ENCODE measurements at places on chromosomes 2 and 18.

DNA sequence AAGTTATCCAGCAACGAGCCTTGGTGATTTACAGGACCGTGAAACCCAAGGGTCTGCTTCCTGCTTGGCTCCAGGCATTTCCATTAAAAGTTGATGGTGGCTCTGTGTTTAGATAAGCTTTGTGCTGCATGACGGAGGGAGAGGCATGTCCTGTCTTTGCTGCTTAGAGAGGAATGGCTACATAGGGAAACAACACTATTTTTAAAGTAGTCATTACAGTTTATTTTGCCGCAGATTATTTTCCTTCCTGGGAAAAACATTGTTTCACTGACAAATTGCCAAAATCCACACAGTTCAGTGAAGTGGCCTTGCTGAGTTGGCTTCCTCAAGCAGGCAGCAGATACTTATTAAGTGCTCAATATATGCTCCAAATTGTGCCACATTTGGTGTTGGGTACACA lies 98.5 kb downstream of the THSD7B start:
- DNase-seq: no peak

DNA sequence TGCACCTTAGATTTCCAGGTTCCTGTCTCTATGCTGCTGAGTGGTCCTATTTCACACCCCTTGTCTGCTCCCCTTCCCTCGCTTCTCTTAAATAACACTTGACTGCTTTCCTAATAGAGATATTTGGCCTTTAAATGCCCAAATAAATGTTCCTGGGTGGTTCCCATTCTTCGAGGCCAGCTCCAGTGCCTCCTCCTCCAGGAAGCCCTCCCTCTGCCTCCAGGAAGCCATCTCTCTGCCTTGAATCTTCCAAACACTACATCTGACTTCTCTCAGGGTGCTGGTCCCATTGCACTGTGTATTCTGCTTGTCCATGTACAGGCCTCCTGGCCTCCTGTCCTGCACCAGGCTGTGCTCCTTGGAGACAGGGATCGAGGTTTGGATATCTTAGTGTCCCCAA lies 14.2 kb downstream of the EHD3 start:
- no peak for DNase-seq

DNA sequence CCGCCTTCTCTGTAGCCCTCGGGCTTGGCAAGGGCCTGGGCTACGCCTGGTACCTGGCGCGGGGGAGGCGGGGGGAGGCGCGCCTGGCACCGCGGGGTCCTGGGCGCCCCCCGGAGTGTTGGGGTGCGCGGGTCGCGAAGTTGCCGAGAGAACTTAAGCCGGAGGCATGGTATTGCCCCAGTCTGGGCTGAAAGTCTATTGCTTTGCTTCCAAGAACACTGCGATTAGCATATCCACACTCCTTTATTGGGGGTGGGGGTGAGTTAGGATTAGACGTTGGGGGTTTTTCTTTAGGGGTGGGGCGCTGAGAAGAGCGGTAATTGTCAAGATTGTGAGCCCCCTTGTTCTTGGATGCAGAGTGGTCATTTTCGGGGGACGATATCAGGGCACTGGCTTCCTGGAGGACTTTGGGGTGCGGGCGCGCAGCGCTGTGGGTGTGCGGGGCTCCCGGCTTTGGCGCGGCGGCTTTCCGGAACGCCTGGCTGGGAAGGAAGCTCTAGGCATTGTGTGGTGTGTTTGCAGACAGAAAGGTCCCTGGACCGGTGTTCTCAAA lies 798 bp downstream of the TANC1 start:
- no peak for DNase-seq

DNA sequence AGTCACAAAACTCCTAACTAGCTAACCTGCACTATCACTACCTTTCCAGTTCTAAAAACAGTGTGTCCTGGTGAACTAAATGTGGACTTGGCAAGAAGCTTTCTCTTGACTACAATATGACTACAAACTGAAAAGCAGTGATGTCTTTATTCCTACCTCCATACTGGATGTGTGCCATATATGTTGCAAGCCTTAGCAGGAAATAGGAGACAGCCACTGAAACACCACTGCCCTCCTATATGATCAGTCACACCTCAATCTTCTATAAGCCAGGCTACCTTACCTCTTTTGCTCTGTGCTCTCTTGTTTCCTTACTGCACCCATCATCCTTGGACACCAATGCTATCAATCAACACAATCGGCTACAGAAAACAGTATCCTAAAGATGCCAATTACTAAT lies 34.1 kb downstream of the SS18 start:
- no peak for DNase-seq

- DNase-seq: no peak
These were observed 63.4 kb upstream of the NEUROD1 start for GRCh38 chr2:181743723-181744031.

- no peak for DNase-seq
These were observed 32.2 kb downstream of the KIF5C start for GRCh38 chr2:148907085-148907785.

DNA sequence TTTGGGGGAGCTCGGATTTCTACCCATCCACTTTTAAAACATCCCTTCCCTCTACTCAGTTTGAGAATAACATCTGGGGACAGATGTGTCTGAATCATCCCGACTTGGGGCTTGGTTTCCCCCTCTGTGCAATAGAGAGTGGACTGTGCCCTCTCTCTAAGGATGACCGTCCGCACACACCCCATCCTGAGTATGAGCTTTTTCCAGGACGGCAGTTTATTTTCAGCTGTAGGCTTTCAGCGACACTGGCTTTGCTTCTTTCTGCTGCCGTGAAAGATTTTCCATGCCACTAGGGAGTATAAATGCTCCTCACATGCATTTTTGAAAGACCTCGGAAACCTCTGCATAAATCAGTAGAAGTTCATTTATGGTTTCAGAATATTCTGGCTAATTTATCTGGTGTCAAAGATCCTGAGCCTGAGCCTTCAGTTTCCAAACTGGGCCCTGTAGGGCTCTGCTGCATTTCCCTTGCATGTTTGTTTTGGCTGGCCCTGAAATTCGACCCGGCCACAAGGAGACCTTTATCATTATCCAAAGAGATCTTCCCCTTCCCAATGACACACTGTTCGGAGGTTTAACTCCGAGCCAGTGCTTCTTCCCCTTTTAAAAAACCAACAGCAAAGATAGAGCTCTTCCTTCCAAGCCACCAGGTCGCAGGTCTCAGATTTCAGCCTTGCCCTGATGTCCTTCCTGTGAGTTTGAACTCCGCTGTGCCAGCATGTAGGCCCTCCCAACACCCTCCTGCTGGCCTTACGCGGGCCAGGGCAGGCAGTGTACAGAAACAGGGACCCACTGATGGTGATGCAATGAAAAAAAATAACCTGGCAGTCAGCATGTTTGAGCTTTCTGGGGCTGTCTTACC lies 53.3 kb downstream of the FECH start:
- no peak for DNase-seq

- DNase-seq: no peak
These were observed 39.5 kb upstream of the MARCO start for GRCh38 chr2:118902266-118903028.

DNA sequence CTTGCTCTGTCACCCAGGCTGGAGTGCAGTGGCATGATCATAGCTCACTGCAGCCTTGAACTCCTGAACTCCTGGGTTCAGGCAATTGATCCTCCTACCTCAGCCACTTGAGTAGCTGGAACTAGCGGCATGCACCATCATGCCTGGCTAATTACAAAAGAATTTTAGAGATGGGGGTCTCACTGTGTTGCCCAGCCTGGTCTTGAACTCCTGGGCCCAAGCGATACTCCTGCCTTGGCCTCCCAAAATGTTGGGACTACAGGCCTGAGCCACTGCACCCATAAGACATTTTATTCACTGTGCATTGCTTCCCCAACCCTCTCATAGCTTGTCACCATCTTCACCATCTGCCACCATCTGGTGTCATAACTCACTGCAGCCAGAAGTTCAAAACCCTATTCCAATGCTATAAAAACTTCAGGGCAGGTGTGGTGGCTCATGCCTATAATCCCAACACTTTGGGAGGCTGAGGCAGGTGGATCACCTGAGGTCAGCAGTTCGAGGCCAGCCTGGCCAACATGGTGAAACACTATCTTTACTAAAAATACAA lies 78.7 kb downstream of the NCAPH start:
- DNase-seq: no peak

DNA sequence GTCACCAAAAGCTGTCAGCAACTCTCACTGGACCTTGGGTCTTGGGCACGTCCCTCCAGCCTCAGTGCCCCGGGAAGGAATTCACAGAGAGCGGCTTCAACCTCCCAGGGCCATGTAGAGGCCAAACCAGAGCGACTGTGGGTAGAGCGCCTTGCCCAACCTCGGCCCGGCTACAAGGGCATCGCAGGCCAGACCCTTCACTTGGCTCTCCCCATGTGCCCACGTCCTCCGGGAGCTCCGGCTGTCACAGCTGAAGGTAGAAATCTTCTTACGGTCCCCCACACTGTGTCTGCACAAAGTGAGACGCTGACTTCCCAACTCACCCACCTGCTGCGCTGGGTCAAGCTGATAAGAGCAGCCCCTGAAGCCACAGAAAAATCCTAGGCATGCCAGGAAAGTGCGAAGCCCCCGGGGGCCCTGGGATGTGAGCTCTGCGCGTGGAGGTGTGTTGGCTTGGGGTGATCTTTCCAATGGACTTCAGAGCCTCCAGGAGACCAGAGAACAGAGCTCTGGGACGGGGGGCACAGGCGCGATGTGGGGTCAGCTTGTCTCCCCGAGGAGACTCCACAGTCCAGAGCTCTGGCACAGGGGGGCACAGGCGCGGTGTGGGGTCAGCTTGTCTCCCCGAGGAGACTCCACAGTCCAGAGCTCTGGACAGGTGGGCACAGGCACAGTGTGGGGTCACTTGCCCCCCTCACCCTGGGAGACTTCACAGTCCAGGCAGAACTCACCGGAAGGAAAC lies 105.5 kb downstream of the RTP5 start:
- DNase-seq: no peak

- no peak for DNase-seq
These were observed 171.2 kb downstream of the CMPK2 start for GRCh38 chr2:6694555-6694954.

- peak; percentile 13 for DNase-seq
These were observed 237.0 kb downstream of the HNMT start for GRCh38 chr2:138201286-138201685.

- no peak for DNase-seq
These were observed 485.2 kb downstream of the DCDC2C start for GRCh38 chr2:4188561-4188960.

GRCh38 chr2:101893681-101894381 lies 97.9 kb upstream of the IL1R2 start:
- DNase-seq: no peak

DNA sequence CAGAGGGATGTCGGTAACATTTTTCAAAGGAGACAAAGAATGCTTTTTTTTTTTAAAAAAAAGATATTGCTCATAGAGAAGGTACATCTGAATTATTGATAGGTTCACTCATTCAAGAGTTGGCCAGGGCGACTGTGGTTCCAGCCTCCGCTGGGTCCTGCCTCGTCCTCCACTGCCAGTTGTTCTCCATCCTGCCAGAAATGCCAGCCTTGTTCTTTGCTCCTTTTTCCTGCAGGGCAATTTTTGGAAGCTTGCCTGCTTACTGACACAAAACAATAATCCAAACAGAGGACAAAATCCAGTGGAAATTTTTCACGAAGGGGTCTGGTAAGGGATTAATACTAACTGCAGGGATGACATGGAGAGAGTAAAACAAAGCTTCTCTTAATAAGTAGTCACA lies 1113.0 kb downstream of the CBLN2 start:
- no peak for DNase-seq

DNA sequence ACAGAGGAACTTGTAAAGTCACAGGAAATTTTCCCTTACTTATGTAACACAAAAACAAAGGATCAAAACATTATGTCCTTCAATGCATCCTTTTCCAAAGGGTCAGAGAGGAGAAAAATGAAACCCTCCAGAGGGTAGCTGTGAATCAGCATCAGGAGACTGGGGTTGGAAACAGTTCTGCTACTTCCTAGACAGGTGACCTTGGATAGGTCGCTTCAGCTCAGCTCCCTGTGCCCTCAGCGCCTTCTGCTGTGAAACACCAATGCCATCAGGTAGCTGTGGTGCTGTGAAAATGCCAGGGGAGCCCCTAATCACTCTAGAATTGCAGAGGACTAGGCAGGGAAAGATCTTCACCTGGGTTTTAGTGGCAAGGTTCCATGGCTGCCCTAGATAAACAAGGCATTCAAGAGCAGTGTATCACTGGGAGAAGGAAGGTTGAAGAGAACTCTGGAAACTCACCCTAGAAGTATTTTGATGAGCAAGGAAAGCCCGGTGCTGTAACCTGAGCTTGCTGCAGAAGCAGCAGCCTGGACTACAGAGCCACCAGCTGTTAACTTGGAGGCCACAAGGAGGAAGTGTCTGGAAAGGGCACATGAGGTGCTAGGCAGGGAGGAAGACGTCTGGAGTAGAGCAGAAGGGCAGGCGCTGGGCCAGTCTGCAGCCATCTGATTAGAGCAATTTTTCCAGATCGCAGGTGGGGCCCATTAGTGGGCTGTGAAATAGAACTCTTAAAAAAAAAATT lies 100.7 kb upstream of the MCFD2 start:
- DNase-seq: peak; percentile 91

GRCh38 chr2:63506320-63506719 lies 82.0 kb downstream of the WDPCP start:
- no peak for DNase-seq

DNA sequence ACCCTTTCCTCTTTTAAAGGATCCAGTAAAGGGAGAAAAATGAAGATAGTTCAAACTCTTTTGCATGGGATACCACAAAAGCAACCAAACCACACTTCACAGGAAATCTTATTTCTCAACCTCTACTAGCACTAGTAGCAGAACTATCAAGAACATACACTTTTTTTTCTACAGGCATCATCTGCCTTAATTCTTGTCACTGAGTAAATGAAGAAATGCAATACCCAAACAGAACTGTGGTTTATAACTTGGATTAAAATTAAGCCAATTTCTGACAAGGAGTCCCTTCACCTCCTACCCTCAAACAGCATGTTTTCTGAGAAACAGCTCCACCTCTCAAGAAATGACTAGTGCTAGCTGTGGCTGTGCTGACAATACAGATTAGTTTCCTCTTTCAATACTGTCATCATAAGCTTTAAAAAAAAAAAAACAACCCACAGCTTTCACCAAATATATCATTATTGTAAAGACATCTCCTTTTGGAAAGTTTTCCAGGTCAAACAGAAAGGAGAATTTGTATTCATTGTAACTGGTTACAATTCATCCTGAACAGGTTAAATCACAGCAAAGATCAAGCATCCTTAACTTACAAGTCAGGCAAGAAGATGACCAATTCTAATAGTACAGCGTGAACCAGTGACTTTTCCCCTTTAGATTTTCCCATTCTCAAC lies 44.4 kb downstream of the PTPN2 start:
- DNase-seq: no peak

- no peak for DNase-seq
These were observed 496.5 kb downstream of the LRRTM4 start for GRCh38 chr2:77025714-77026113.

Measured in urothelium cell line (cell line).